Activated CD4-positive, alpha-beta T cell treated with anti-CD3 and anti-CD28 coated beads, Interleukin-10, Interleukin-2, amounts not matched to agents 100 ng/mL and 50 ng/mL, durations not matched to agents 16 hours and 8 hours (primary cell): ENCODE measurements at places on chromosomes 11 and 22.

GRCh38 chr11:33110083-33110482 lies 51.2 kb downstream of the CSTF3 start:
- DNase-seq, result no peak

DNA sequence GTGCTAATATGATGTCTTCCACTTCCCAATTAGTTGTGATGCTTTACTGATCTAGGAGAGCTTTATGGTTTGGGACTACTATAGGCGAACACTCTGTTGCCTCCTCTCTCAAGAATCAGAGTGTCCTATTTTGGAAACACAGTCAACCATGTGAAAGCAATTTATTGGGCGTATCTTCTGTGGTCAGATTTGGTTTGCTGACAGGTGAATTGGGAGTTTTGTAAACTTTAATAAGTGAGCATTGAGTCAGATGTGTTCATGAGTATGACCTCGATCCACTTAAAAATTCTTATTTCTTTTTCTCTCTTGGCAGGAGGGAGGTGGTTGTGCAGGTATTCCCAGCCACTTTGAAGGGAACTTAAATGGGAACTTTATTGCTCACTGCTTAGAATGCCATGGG lies 4.4 kb downstream of the CAT start:
- DNase-seq, result no peak

DNA sequence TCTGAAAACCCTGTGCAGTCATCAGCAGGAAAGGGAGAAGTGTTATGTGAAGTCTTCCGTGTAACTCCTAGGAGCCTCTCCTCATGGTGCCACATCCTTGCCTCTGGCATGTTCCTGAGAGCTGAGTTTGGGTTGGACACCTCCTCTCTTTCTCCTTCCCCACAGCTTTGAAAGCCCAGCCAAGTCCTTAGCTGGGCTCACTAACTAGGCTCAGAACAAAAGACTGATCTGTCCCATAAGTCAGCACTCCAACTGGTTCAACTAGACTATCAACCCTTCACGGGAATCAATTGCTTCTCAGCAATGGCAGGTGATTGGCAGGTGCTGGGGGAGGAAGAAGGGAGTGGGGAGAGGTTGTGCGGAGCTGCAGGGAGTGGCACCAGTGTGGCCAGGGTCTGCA lies 509.9 kb upstream of the B3GAT1 start:
- DNase-seq, result no peak

DNA sequence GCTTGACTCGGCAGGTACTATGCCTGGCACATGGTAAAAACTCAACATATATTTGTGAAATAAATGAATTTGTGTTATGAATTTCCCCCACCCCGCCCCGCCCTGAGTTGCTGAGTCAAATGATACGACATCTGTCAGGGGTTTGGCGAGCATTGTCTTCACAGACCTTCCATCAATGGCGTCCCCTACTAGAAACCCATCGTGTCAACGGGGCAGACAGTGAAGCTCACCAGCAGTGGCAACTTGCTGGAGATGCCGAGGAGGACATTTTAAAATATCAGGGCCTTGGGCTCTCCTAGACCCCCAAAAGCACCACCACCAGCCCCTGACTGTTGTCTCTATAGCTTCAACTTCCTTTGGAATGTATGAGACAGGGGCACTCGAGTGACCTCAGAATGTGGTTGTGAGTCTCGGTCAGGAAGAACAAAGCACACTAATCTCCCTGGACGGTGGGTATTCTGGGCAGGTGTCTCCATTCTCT lies 761 bp upstream of the NXF1 start:
- DNase-seq, result peak; percentile 46

GRCh38 chr11:1660111-1660867 lies 30.7 kb downstream of the KRTAP5-5 start:
- DNase-seq, result no peak

- DNase-seq, result no peak
Observed at GRCh38 chr11:117519590-117519989, 191.9 kb downstream of the CEP164 start.

DNA sequence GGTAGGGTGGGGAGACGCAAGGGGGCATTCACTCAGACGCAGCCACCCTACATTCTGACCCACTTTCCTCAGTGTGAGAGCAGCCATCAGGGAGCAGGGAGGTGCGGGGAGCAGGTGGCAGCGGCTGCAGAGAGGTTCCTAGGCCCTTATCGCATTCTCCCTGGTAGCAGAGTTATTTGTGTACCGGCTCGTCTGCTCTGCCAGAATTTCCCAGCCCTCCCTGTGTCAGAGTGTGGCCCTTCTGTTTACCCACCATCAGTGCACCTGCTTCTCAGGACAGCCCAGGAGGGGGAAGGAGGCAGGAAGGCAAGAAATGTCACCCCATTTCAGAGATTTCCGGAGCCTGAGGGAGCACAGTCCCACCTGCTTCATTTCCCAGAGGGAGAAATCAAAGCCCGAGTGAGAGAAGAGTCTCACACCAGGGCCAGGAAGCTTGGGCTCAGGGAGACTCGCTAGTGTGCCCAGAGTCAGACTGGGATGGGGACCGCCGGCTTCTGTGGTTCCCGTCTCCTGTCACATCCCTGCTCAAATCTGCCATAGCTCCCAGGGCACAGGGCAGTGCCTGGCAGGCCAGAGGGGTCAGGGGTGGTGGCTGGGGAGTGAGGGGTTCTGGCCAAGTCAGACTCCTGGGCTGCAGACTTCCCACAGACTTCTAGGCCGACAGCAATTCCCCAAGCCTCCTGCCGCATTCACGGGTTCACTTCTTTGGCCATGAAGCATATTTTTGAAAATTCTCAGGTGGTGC lies 49.7 kb downstream of the ARRB1 start:
- DNase-seq, result no peak

DNA sequence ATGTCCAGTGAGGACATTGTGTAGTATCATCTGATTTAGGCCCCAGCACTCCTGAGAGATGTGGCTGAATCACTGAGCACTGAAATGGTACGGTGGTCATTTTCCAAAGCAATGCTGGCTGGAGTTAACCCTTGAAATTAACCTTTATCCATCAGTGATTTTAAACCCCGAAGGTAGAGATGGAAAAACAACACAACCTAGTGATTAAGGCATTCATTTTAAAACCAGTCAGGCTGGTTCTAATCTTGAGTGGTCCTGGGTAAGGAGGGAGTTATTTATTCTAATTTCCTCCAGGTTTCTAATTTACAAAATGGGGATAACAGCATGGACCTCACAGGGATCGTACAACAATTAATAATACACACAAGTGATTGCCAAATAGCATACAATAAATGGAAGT lies 6.6 kb upstream of the CSNK2A3 start:
- DNase-seq, result no peak

DNA sequence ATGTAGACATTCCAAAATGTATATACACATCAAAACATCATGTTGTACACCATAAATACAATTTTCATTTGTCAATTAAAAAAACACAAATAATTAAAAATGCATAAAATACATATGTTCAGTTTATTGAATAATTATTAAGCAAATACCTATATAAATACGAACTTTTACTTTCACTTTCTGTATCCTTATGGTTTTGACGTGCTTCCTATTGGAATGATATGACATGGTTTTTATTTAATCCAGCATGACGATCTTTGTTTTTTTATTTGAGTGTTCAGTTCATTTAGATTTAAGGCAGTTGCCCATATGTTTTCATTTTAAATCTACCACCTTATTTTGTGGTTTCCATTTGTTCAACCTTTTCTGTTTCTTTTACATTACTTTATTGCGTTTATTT lies 198.3 kb upstream of the PLET1 start:
- DNase-seq, result no peak

GRCh38 chr11:46903846-46904245 lies 14.5 kb downstream of the LRP4 start:
- DNase-seq, result no peak

GRCh38 chr22:21629255-21630149 lies at the start of gene YDJC:
TSS of gene YDJC (minus strand) at chr22:21630022. CDS start at chr22:21630014, 8 bp downstream.
- peak; percentile 97 for DNase-seq

DNA sequence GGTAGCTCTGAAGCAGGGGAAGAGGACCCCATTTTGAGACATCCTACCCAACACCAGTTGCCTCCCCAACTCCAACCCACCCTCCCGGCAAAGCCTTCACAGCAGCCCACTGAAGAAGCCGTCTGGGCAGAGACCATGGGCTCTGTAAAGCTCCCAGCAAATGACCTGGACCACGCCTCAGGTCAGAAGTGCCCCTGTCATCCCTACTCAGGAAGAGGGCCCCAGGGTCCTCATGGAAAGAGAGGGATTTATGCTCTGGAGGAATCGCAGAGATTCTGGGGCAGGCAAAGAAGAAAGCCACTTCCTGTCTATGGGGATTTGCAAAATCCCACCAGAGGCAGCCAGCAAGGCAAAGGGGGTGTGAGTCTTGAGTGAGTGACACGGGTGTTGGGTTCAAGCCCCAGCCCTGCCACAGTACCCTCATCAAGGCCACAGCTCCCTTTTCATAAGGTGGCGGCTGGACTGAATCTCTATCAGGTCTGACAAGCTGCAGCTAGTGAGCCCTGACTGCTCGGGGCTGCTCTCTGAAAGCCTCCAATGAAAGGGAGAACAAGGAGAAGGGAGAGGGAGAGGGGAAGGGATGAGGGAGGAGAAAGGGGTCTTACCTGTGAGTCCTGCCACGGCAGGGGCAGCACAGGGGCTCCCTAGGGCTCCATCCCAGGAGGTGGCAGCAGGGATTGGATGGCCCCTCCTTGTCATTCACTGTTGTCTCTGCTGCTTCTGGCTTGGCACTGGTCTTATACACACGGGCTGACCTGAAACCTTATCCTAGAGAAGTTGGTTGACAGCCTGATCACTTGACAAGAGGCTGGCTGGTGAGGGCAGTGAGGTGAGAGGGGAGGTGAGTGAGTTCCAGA lies at the start of gene UCP3:
Gene UCP3 (minus strand): TSS at position 713 of the 857 bp plus-strand sequence. CDS start 2,043 bp downstream, outside the sequence.
- DNase-seq, result no peak

GRCh38 chr11:81098471-81098870 lies 1635.2 kb downstream of the FAM181B start:
- DNase-seq, result no peak

DNA sequence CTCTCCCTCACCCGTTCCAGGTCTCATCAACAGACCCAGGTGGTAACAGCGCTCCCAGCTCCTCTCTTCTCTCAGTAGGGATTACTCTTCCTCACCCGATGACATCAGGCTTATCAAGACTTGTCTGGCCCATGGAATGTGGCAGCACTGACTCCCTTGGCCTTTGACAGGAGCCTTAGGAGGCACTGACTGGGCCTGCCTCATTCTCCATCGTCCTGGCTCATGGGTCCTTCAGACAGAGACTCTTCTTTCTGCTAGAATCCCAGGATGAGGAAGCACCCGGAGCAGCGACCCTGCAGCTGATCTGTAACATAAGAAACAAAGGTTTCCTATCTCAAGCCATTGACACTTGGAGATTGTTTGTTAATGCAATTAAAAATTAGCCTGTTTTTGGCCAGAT lies 1063.6 kb downstream of the TBC1D22A start:
- no peak for DNase-seq

DNA sequence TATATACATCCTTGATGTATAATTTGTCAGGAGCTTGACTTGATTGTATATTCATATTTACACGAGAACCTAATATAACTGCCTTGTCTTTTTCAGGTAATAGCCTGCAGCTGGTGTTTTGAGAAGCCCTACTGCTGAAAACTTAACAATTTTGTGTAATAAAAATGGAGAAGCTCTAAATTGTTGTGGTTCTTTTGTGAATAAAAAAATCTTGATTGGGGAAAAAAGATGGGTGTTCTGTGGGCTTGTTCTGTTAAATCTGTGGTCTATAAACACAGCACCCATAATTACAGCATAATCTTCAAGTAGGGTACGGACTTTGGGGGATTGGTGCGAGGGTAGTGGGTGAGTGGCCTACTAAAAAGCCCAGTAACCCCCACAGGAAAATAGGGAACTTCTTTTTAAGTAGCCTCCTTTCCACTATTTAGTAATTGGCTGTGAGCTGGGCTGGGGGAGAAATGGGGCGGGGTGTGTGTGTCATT lies 7.5 kb downstream of the MALAT1 start:
- DNase-seq, result no peak

GRCh38 chr11:86202013-86202336 lies 42.6 kb upstream of the EED start:
- DNase-seq, result peak; percentile 87

GRCh38 chr11:36388951-36389350 lies 92.9 kb downstream of the PRR5L start:
- DNase-seq, result peak; percentile 36

- DNase-seq, result peak; percentile 91
Observed at GRCh38 chr22:28442264-28442710, 237.4 kb downstream of the TTC28 start.
